Fibroblast of villous mesenchyme (primary cell): ENCODE measurements at places on chromosomes 5 and 9.

- no peak for DNase-seq
Measured at GRCh38 chr5:157029457-157029856, 29.5 kb downstream of the HAVCR1 start.

GRCh38 chr5:39437467-39437866 is 12.7 kb upstream of the DAB2 start:
- peak; percentile 46 for DNase-seq

- DNase-seq = peak; percentile 7
Measured at GRCh38 chr5:669111-669841, 23.9 kb downstream of the TPPP start.

DNA sequence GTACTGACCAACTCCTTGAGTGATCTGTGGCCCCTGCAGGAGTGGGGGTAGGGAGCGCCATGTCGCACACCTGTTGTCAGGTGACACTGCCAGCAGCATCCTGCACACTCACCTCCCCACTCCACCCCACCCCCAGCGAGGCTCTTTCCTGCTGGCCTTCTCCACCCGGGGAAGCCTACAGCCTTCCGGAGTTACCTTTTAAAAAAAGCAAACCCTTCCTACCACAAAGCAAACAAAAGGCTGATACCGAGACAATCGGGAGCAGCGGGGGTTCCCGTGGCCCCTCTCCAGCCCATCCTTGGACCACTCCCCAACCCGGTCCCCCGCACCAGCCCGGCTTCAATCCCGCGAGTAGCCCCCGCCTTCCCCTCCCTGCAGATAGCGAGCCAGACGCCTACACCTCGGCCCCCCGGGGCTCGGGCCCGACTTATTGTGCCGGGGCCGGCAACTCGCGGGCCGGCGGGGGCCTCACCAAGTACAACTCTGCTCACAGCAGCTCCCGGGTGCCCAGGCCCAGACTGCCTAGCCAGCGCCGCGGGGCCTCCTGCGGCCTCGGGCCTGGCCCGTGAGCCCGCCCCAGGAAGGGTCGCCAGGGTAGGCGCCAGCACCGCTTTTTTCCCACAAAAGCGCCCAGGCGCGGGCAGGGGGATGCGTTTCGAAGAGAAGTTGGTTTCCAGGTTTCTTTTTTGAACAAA is 724 bp downstream of the MACROH2A1 start:
- DNase-seq = peak; percentile 38

DNA sequence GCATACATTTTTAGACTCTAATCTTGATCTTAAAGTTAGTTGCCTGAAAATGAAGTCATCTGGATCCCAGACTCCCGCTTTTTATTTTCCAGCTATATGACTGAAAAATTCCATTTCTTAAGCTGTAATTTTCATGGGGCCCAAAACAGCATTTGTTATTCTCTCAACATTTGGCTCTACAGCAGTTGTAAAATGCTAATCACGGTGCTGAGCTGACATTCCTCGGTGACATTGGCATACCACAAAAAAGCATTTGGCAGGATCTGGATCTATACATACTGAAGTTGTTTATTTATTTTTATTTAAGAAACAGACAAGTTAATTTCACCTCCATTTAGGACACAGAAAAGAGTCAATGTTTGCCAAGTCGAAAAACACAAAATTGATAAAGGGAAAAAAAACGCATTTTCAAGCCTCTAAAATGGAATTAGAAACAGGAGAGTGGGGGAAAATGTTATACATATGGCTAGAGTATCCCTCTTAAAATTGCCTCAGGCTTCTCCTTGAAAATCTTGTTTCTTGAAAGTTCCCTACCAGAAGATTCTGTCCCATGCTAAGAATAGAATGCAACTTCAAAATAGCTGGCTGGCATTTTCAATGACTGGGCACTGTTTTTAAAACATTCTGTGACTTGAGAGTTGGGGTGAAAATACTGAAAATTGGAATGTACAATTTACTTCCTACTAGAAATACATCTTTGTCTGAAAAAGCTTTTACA is 207.5 kb upstream of the TBCA start:
- no peak for DNase-seq

DNA sequence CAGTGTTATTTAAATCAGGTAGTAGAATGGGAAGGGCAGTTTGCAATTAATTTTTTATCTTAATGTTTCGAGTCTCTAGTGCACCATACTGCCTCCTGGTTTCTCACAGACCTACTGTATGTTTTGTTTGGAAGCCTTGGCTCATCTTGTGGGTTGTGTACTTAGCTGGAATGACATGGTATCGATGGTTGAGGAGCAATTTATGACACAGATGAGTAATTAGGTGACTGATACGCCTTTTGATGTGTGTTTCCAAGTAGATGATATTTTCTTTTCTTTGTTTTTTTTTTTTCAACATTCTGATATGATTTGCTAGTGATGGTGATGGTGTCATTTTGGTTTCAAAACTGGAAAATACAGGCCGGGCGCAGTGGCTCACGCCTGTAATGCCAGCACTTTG is 16.1 kb downstream of the BASP1 start:
- no peak for DNase-seq

- DNase-seq = no peak
Measured at GRCh38 chr5:172351240-172351778, 67.7 kb upstream of the UBTD2 start.

GRCh38 chr5:77170196-77170890 is 40.1 kb upstream of the PDE8B start:
- no peak for DNase-seq

DNA sequence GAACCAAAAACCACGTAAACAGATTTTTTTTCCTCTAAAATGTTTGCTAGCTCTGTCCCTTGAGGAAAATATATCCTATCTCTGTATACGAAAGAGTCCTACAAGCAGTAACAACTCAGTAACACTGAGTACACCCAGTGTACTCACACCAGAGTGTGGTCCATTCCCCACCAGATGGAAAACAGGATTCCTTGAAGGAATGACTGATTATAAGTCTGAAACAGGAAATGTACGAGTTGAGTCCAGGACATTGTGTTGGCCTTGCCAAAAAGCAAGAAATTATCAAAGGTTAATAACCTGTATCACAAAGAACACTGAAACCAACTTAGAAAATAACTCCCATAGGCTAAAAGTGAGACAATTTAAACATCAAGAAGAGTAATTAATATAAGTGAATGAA is 20.4 kb downstream of the GOLPH3 start:
- DNase-seq = peak; percentile 27

- DNase-seq = no peak
Measured at GRCh38 chr5:180391276-180391675, 38.1 kb upstream of the GFPT2 start.

GRCh38 chr9:81080900-81081299 is 608.4 kb downstream of the TLE1 start:
- DNase-seq = no peak

DNA sequence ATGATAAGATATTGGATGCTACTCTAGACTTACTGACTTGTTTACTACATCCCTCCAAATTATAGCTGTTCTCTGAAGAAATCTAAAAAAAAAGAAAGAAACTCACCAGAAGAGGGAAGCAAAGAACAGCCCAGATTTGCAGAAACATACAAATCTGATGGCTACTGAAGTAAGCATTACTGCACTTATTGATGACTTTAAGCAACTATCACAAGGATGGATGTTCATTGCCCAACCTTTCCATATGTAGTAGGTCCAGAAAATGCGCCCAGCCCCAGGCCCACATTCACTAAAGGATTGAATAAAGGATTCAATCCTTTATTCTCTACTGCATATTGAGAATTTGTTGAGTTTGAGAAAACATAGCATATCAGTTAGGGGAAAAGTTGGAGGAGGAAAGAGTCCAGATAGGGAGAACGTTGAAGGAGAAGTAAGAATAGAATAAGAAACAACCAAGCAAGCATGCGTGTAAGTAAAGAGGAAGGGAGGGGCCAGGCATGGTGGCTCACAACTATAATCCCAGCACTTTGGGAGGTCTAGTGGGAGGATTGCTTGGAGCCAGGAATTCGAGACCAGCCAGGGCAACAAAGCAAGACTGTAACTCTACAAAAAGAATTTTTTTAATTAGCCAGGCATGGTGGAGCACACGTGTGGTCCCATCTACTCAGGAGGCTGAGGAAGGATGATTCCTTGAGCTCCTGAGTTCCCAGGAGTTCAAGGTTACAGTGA is 33.8 kb upstream of the DTWD2 start:
- DNase-seq = peak; percentile 59

GRCh38 chr9:99134893-99135341 is 30.0 kb downstream of the TGFBR1 start:
- peak; percentile 41 for DNase-seq

GRCh38 chr9:105419816-105420597 is 27.8 kb upstream of the FSD1L start:
- no peak for DNase-seq

GRCh38 chr5:24547132-24547531 is 97.6 kb downstream of the CDH10 start:
- DNase-seq = no peak

DNA sequence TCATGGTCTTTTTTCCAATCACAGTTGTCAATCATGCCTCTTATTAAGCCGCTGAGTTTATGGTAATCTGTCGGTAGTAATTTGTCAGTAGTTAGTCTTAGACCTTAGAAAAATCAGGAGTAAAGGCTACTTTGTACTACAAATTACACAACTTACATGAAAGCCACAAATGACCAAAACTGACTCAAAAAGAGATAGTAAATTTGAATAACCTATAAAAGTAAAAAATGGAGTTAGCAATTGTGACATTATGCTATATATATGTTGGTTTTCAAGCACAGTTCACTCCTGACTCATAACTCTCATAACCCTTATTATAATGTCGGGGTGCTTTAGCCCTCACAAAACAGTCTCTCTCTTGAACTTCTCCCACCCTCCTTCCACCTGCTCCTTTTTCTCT is 251.8 kb downstream of the ROR2 start:
- DNase-seq = no peak

GRCh38 chr9:751137-752051 is 90.1 kb upstream of the DMRT1 start:
- DNase-seq = no peak

DNA sequence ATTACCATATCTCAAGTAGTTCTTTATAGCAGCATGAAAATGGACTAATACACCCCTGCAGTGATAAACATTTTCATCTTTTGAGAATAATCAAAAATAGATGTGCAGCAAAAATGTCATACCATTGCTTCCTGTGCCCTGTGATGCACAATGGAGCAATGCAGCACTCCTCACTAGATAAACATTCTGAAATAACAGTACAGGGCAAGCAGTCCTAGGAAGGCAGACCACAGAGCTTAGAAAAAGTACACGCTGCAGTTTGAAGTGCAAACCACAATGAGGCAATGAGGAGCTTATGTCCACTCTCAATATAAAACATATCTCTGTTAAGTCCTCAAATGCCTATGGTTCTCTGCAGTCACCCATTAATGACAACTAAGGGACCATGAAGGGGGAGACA is 367.6 kb downstream of the PDE4D start:
- DNase-seq = peak; percentile 54

- no peak for DNase-seq
Measured at GRCh38 chr9:129170229-129170628, 7.8 kb downstream of the IER5L start.

DNA sequence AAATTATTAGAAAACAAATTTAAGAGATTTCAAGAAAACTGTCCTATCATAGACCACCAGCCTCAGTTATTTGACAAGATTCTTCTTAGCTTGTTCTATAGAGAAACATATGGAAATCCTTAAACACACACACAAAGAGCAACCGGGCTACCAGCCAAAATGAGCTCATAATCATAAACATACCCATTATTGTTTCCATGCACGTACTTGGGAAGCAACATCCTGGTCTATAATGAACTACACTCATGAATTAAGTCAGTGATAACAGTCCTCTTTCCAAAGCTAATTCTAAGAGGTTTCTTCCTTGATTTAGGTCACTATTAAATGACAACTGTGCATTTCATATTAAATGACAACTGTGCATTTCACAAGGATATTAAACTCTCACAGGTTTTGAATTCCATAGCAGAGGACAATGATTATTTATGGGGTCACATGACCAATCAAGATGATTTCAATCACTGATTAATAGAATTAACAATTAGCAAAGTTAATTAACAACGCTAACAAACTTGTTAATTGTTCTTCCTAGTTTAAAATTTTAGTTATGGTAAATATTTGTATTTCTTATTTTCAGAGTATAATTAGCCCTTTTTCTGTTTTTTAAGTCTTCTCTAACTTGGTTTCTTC is 77.0 kb downstream of the OXCT1 start:
- DNase-seq = peak; percentile 91
